Osteocyte (in vitro differentiated cells): ENCODE measurements at places on chromosomes 1 and 21.
A peak's percentile ranks its signal among the peaks of the same experiment; 100 is the strongest.

- DNase-seq = no peak
Observed at GRCh38 chr1:11794446-11795237, 11.1 kb downstream of the MTHFR start.

- DNase-seq = peak; percentile 73
Observed at GRCh38 chr21:46064870-46065214, 33.1 kb upstream of the COL6A2 start.

DNA sequence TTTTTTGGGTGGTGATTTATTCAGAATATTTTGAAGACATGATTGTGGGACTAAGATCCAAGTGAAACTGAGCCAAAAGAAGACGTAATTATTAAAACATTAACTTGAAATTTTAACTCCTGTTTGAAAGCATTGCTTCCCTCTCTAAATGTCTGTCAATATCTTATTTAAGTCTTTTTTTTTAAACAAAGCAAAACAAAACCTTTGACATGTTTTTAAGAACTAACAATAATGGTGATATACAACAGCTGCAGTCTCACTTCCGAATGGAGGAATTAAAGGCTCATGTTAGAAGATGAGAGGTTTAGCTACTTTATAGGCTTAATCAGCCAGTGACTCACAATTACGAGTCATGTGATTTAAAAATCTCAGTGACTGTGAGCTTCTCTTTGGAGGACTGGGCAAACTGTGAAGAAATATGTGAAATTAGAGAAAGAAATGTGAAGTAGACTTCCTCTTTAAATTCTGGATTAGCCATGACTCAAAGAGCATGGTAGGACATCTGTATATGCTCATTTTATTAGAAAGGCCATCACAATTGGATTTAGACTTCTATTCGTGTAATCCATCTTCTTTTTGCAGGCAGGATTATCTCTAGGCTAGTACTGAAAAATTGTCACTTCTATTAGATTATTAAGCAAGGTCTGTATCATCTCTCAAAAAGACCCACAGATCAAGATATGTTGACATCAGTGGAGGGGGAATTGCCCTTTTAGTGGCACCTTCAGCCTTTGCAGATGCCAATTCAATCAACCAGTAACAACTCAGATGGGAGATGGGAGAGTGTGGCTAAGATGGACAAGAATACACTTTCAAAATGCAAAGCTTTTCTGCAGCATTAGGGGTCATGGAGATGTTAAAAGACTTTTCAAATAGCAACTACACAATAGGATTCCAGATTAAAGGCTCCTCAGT lies 28.7 kb downstream of the KCNA3 start:
- no peak for DNase-seq

GRCh38 chr1:107535091-107535490 lies 394.3 kb downstream of the NTNG1 start:
- DNase-seq = no peak

DNA sequence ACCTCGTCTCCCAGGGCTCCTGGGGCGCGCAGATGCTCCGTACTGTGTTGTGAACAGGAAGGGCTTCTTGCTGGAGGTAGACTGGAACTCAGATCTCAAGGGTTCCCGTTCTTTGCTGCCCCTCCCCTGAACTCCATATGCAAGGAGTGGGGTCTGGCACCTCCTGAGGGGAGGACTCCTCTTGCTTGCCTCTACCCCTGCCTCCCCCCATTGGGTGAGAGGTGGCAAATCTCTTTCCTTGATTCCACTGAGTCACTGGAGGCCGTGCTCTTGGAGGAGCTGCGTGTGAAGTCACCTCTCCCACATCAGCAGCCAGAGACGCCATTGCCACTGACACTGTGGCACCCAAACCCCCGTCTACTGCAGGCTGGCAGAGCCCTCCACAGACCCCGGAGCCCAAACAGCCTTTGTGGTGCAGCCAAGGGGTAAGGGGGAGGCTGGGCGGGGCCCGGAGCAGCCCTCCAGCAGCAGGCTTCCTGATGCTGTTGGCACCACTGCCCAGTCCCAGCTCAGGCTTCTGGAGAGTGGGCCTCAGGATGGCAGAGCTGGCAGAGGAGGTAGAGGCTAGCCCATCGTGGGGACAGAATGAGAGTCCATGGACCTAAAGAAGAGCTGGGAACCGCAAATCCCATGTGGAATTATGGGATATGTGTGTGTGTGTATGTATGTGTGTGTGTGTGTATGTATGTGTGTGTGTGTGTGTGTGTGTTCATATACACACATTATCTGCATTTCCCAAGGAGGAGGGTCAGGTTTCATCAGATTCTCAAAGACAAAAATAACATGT lies 104.9 kb upstream of the RUNX3 start:
- DNase-seq = no peak

DNA sequence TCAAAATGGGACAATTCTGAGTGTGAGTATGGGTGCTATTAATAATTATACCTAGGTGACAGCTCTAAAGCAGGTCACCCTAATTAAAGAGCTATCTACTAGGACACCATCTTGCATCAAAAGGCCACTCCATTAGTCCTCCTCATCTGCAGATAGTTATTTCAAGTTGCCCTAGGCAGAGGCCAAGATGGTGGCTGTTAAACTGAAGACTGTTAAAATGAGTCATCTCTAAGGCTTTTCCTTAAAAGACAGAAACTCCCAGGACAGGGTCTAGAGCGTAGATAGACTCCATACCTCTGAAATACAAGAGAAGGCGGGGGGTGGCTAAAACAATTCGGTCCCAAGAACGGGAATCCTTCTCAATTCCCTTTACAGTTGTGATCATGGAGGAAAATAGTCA lies 4.5 kb upstream of the ZNF697 start:
- no peak for DNase-seq

DNA sequence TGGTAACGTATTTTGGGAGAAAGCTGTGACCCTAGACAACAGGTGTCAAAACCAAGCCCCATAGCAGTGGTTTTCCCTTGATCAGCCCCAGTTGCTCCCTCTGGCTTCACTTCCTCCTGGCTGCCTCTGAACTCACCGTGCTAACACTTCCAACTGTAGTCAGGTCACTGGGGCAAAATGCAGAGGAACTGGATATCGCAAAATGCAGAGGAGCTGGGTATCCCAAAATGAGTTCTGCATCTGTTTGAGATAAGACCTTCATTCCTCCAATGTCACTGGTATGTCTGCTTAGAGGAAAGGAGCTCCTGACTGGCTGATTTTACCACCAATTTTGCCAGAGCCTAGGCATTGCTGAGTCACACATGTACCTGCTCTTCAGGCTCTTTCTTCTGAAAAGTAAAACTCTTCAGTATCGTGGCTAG lies 19.6 kb upstream of the TACSTD2 start:
- DNase-seq = no peak

- DNase-seq = no peak
Observed at GRCh38 chr21:35648512-35648911, 411.8 kb downstream of the SETD4 start.

GRCh38 chr1:235821361-235821981 lies 45.2 kb downstream of the LYST start:
- DNase-seq = no peak
